NCI-H526 (cell line): ENCODE measurements at places on chromosomes 5 and 9.
A peak's percentile ranks its signal among the peaks of the same experiment; 100 is the strongest.

DNA sequence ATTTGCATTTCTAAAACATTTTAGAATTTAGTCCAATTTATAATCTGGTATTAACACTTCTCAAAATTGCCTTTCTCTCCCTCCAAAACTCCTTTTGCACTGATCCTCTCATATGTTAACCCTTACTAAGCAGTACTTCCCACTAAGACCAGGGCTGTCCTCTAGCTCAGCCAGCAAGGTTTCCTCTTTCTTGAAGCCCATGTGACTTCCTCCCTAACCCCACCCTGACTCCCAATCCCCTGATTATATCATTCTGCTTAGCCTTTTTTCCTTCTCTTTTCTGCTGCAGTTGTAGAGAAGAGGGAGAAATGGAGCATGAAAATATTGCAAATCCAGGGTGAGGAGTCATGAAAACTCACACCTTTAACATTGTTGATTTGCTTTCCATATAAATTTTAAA is 241.7 kb downstream of the MCTP1 start:
- DNase-seq: no peak

GRCh38 chr5:107687937-107688336 is 17.2 kb upstream of the EFNA5 start:
- no peak for DNase-seq

DNA sequence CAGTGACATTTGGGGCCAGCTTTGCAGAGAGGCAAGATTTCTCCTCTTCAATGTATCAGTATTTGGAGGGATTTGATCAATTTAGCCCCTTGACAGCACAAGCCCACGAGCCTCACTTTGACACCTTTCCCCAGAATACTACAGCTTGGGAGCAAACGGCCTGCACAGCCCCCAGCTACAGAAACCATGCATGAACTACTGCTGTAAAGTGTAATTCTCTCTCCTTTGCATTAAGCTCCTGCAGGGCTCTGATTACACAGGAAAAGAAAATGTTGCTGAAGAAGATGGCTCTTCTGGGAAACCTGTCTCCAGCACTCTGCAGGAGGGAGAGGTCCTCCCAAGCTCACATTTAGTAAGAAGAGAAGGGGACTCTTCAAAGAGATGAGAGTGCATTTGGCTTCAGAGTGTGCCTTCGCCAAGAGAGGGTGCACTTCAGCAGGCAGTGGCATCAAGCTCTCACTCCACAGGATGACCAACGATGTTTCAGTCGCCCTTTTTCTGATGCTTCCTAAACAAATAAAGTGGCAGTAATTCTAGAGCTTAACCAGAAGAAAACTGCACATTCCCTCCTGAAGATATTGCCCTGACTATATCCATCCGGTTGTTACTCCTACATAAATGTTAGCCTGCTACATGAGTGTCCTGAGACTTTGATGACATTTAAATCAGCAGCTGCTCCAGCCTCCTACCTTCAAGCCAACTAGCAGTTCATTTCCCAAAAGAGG is 272.2 kb downstream of the AUH start:
- DNase-seq: peak; percentile 0

DNA sequence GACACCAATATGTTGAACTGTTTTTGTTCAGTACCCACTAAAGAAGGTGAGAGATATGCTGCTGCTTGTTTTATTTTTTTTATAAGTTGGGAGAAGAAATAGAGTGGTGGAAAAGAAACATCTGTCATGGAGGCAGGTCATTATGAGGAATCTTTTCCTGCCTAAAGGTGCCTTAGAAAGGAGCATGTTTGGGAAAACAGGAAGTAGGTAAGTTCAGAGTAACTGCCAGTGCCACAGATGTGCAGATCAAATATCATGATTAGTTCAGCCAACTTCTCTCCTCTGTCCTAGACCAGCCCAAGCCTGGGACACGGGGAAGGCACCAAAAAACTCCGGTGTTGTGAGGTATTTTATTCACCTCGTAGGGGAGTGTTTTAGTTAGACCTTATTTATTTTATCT is 144.2 kb downstream of the MAN2A1 start:
- DNase-seq: no peak

DNA sequence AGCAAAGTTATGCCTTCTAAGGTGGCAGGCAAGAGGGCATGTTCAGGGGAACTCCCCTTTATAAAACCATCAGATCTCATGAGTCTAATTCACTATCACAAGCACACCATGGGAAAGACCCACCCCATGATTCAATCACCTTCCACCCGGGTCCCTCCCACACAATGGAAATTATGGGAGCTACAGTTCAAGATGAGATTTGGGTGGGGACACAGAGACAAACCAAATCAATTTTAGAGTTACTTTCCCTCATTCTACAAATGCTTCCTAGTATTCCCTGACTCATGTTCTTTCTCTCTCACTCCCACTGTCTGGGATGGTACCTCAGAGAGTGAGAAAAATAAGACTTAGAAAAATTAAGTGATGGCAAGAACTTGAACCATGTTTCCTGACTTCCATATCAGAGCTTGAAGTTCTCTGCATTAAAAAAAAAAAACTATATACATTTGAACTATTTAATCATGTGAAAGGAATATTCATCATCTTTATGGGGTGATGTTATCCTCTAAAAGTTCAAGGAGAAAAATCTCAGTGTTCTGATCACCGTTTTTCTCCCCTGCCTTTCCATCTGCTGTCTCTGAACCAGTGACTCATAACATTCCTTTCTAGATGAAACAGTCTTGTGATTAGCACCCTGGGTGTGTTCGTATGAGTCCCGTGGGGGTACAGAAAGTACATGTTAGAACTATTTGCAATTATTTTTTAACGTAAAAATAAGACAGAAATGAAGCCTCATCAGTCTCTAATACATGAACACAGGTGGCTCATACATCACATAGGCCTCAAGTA is 282.9 kb downstream of the SLF1 start:
- no peak for DNase-seq

- no peak for DNase-seq
Measured at GRCh38 chr9:84990850-84991513, 321.5 kb downstream of the NTRK2 start.

DNA sequence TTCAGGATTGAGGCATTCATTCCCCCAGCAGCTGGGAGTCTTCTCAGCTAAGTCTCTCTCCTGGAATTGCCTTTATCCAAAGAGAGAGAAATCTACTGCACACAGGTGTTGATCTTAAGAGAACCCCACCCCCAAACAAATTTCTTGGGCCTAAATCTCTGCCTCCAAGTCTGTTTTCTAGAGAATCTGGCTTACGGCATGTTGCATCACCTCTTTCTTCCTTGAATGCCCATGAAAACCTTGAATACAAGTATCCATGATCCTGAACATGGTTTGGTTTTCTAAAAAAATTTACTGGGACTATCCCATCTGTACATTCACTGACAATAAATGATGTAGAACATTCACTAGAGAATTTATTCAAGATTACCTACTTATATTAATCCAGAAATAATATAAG is 401.6 kb downstream of the PDE4D start:
- DNase-seq: no peak

DNA sequence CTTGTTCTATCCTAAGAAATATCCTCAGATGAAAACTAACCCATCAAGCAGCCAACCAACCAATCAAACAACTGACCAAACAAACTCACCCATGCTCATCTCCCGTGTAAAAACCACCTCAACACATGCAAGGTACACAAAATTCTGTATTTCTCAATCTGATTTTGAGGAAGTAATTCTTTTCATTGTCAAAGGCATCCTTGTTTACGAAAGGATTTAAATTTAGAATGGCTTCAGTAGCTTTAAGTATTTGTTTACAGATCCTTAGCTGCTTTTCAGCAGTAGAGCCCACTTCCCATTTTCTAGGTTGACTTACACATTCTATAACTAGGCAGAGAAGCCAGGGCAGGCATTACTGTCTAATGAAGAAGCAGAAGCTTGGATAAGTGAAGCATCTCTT is 78.6 kb downstream of the NTRK2 start:
- DNase-seq: no peak

GRCh38 chr5:123755653-123756317 is 243.8 kb downstream of the CSNK1G3 start:
- no peak for DNase-seq

- DNase-seq: no peak
Measured at GRCh38 chr5:181233088-181233800, 10.2 kb downstream of the TRIM41 start.

DNA sequence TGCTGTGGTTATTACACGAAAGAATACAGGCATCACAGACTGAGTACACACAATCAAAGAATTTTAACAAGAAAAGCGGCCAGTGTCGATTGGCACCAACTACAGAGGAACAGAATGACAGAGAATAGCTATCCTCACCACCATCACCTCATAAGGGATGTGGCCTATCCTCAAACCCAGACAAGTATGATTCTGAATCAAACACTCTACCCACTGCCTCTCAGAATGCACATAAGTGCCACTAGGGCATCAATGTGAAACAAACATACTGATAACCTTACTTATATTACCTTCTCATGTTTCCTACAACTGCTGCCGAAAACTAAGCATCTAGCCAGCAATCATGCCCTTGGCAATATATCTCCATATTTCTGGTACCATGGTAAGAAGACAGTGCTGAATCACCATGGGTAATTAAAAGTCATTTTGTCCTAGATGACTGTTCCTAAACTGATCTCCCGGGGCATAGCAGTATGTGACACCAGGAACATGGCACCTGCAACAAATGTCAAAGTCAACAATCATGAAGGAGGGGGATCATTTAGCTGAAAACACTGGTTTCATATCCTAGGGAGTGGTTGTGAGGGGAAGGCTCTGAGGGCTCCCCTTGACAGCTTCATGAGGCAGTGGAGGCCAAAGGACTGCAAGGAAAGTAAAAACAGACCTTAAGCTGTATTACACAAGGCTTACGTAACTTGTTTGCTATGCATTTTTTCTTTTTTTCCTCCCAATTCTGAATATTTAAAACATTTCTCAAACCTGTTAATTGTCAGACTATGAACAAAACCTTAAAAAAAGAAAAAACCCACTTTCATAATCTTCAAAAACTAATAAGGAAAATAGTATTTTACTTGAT is 88.3 kb downstream of the LHFPL2 start:
- no peak for DNase-seq

GRCh38 chr9:134412298-134412711 is 86.0 kb downstream of the RXRA start:
- DNase-seq: no peak

DNA sequence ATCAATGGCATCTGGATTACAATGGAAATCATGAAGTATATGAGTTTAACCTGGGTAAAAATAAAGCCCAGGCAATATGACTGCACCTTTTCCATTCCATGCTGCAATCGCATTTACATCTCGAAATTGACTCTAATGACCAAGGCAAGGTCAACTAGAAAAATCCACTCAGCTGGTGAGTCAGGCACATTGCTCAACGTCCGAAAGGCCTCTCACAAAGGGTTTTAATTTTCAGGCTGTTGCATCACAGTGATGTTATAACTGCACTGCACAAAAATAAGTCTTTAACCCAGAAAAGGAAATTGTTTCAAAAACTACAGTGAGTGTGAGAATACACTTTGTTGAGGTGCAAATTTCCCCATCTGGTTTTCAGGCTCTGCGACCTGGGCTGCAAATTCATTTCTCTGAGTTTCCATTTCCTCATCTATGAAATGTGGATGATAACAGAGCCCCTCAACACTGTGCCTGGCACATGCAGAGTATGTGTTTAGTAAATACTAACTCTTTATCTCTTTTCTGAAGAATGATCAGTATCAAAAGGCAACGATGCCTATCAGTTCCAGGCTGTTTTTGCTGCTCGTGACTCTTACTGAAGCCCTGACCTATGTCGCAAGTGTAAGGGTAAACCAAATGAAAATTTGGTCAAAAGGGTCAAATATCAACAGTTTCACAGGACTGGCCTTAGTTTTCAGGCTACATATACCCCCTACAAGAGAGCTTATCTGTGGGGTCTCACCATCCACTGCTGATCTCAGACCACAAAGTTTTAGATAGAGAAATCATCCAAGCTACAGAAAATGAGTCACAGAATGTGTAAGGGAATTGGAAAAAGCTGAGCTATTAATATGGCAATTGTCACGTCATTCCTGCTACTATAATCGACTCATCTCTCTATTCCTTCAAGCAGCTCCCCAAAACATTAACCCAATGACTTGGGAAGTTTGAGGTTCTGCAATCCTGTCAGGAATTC is 4.1 kb downstream of the NFIL3 start:
- DNase-seq: no peak

GRCh38 chr5:126645132-126645531 is 44.4 kb downstream of the PHAX start:
- DNase-seq: no peak

GRCh38 chr9:107588393-107588792 is 98.8 kb upstream of the KLF4 start:
- no peak for DNase-seq

- DNase-seq: no peak
Measured at GRCh38 chr5:11400316-11400715, 503.9 kb downstream of the CTNND2 start.

DNA sequence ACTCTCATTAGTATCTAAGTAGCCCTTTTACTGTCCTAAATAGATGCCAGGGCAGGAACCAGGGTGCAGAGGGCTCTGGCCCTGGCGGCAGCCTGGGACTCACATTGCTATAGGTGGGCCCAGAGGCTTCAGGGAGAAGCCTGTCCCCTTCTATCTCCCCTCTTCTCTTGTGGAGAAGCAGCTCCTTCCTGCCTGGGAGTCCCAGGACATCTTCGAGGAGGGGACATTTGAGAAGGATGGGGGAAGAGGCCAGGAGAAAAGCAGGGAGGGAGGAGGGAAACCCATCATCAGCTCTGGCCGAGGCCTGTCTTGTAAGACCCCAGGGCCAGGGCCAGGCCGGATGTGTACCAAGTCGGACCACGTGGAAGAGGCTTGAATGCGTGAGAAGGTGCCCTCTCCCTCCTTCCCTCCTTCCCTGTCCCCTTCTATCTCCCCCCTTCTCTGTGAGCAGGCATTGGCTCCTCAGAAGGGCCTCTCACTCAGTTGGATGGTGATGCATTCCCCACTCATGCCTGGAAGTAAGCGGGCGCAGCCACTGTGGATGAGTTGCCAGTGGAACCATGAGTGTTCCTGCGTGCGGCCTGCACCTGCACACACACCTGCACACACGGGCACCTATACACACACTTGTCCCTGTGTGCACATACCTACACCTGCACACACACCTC is 20.7 kb upstream of the LPCAT1 start:
- DNase-seq: no peak

DNA sequence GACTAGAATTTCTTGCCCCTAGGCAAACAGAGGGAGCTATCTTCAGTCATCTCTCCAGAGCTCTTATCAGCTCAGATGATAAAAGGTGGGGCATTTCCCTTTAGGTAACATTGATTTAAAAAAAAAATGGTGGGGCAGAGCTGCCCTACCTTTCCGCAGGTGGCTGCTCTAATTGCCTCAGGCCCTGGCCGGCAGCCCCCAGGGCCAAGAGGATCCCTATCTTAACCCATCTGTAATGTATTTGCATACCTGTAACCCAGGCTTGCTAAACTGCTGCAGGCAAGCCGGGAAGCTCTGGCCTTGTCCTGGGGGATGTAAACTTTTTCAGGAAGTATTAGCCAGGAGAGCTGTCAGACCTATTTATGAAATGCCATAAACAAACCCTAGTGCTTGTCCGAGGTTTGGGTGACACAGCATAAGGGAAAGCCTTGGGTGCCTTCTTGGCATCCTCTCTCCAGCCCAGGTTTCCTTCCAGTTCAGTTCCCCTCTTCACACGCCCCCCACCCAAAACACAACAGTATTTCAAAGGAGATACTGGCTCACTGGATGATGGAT is 20.9 kb upstream of the ZSWIM6 start:
- peak; percentile 51 for DNase-seq
